ENCODE measurements at places on chromosomes 3 and 15.

- no peak for DNase-seq
Measured at GRCh38 chr3:157261000-157261399, 101.1 kb upstream of the CCNL1 start.

GRCh38 chr3:138124188-138124587, 8.0 kb downstream of the A4GNT start:
- no peak for DNase-seq

DNA sequence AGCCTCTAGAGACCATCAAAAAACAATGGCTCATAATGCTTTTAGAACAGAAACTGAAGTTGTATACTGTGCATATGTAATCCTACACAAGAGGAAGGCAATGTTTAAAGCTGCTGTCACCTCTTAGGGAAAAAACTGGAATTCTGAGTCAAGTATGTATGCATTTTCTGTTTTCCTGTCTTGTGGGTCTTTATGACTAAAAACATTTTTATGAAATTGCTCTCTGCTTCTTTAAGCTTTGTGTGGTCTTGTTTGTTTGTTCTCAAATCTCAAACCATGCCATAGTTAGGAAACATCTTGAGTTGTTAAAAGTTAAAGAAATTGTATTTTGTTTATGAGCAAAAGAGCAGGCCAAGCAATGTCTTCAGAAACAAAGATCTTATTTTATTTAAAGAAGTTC, 80.9 kb upstream of the SOX2 start:
- DNase-seq: peak; percentile 65

GRCh38 chr3:65173841-65174240, 486.0 kb upstream of the ADAMTS9 start:
- no peak for DNase-seq

DNA sequence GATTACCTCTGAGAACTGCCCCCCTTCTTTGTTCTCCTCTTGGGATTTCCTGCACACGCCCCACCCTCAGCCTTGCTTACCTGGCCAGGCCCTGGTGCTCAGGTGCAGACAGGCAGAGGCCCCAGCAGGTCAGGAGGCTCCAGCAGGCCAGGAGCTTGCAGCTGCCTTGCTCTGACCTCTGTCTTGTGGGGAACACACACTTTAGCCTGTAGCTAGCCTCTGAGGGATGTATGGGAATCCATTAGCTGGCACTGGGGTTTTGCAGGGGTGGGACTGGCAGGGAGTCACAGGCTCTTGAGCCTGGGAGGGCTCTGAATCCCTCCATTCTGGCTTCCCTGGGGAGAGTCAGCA, 2.7 kb downstream of the SMAD6 start:
- DNase-seq: no peak

DNA sequence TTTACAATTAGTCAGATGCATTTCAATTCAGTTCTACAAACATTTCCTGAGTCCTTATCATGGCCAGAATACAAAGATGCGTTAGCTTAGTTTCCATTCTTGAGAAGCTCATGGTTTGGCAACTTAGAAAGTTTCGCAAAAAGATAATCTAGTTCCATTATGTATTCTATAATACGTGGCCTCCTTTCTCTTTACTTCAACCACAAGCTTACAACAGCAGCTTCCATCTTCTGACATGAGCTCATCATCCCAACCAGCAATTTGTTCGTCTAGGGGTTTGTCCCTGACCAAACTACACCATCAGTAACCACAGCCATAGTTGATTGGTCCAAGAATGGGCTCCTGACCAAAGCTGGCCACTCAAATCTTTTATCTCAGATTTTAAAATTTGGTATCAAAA, 267.6 kb upstream of the TBC1D5 start:
- DNase-seq: no peak

- DNase-seq: no peak
Measured at GRCh38 chr15:71357321-71357732, 242.1 kb downstream of the THSD4 start.

DNA sequence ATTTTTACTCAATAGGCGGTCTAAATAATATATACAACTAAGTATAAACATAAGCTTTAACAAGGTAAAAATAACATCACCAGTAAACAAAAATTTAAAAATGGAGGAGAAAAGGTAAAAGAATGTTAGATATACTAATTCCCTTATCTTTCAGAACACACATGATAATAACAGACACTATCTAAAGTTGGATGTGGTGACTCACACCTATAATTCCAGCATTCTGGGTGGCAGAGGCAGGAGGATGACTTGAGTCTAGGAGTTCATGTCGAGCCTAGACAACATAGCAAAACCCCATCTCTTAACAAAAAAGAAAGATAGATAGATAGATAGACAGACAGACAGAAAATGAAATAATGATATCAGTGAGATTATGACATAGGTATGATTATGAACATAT, 85.1 kb downstream of the STAG1 start:
- DNase-seq: peak; percentile 15

GRCh38 chr15:80471881-80472280, 67.7 kb downstream of the ARNT2 start:
- no peak for DNase-seq

Data from bronchial epithelial cell (primary cell).